ENCODE measurements at places on chromosomes 7 and 10.
A peak's percentile ranks its signal among the peaks of the same experiment; 100 is the strongest.

DNA sequence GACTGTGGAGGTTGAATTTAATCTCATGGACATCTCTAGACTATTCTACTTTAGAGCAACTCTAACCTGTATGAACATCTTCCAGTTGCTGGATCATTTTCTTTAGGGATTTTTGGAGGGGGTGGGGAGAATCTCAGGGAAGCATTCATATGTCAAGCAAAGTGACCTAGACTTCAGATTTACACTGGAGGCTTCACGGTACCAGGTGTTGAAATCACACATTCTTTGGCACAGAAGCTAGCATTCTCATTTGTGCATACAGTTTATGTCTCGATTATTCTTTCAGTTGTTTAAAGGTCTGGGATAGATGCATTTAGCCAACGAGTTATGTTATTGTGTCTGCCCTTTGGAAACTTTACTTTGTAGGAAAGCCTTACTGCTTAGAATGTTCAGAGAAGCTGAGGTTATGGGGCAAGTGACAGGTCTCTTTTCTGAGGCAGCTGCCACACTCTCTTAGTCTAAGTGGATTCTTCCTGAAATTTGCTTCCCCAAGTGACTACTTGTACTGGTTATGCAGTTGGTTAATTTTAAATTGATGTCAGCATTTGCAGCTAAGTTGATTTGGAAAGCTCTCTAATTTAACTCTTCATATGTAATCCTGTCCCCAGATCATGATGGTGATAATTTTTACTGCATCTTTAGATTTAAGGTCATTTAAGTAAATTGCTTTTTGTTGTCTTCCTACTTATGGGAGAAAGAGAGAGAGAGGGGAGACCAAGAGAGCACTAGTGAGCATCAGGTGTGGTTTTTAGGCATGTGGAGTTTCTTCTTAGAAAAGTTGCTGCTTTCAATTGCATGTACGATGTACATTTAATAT lies 153.8 kb downstream of the PRKG1 start:
- DNase-seq, result no peak

DNA sequence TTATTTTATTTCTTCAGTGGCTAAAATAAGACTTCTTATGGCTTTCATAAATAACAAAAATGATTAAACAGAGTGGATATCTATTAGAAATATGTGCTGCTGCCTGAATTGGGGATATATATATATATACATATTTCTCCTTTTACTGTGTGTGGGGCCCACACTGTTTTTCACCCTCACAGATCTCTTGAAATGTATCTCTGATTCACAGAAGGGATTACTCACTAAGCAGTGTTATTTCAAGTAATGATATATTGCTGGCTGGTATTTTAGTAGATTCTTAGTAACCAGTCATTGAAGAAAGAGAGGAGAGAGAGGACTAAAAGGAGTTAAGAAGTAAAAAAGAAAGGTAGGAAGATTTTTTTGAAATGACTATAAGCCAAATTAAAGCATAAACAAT lies 308.6 kb upstream of the NRP1 start:
- DNase-seq, result peak; percentile 11

DNA sequence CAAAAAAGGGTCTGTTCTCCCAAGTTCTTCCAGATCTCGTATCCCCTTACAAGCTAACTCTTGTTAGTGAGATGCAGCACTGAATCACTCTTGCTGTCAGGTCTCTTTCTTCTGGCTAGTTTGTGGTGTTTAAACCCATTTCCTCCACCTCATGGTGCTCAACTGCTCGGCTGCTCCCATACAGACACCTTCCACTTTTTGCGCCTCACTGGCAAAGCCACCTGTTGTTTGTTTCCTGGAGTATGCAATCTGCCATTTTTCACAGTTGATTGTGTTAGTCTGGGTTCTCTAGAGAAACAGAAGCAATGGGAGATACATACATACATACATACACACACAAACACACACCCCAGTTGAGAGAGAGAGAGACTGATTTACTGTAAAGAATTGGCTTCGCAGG lies 124.4 kb upstream of the SP8 start:
- DNase-seq, result no peak

- DNase-seq, result no peak
Observed at GRCh38 chr10:122333037-122333436, 41.5 kb upstream of the PLEKHA1 start.

DNA sequence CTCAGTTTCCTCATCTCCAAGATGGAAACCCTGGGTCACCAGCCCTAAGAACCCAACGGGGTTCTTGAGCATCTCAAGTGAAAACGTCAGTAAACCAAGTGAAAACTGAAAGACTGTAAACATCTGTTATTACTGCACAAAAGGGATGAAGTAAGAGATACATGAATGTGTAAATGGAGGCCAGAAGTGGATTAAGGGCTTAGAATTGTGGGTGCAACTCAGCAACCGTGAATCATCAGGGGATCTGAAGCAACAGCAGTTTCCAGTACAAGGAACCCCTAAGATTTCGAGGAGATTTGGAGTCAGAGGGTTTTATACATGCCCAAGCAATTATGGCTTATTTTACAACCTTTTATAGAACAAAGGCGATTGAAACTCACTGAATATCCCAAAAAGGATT lies 95.7 kb upstream of the SVIL start:
- no peak for DNase-seq

DNA sequence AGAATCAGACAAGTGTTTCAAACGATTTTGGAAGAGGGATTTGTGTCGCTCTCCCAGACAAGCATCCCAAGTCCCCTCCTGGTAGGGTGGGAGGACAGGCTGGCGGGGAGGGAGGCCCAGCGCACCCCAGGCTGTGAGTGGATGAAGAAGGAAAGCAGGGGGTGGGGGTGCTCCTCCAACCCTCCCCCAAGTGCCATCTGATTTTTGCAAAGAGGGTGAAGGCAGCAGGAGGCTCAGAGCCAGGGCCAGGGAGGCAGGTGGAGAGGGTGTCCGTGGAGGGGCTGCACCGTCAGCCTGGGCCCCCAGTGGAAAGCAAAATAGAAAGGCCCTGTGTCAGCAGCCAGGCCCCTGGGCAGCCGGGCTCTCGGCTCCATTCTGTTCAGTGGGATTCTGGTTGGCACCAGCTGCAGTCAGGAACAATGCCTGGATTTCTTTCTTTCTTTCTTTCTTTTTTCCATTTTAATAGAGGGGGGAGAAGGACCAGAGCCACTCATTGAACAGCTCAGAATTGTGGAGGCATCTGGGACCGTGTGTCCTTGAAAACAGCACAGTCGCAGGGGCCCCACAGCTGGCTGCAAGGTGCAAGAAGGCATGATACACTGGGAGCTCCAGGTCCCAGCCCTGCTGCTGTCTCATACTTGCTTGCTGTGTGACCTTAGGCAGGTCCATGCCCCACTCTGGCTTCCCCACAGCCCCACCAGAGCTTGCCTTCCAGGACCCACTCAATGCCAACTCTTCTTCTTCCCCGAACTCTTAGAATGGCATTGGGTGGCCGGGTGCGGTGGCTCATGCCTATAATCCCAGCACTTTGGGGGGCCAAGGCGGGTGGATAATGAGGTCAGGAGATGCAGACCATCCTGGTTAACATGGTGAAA lies 7.1 kb upstream of the ZMIZ1 start:
- no peak for DNase-seq

- peak; percentile 97 for DNase-seq
Observed at GRCh38 chr7:30886608-30887011, 25.0 kb upstream of the AQP1 start.

DNA sequence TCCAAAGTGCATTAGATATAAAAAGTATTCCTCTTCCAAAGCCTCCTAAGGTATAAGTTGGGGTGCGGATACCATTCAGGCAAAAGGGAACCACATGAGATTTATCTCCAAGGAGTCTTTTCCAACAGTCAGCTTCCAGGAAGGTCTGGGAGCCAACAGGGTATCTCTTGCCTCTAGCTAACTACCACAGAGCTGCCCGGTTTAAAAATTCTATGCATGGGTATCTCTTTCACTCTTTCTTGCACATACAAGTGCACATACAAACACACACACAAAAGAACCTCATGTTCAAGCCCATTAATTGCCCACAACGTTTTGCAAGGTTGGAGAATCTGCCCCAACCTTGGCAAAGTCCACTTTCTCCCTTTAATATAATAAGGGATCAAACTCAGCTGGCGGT lies 80.7 kb downstream of the CDK6 start:
- no peak for DNase-seq

GRCh38 chr10:36499693-36500092 lies 625.7 kb upstream of the ANKRD30A start:
- DNase-seq, result no peak

All from fibroblast of gingiva (primary cell).